Right hindlimb (tissue), 1 donor: ENCODE measurements at places on chromosomes 2 and 18.

DNA sequence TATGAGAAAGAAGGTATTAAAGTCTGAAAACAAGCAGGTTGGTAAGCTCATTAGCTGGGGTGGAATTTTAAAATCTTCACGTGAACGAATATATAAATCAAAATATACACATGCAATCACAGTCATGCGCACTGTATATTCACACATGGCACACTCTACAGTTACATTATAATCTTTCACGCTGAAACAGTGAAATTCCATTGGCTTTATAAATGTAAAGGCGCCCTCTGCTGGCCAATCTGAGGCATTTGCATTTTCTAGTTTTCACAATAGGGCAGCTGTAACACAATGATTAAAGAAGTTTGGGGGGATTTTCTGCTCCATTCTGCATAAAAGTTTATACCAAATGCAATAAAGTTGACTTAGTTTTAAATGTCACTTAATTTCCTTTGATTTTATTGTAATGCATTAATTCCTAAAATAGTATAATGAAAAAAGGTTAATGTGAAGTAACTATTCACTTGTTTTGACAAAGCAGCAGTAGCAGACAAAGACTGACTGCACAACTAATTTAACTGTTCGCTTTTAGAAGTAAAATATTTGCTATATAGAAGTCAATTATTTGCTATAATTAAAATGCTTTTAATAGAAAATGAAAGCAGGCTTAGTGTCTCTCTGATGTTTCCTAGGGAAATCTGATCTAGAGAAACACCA is 17.2 kb downstream of the IFIH1 start:
- DNase-seq: peak; percentile 60

GRCh38 chr2:27024188-27024587 is 8.6 kb upstream of the TMEM214 start:
- DNase-seq: no peak

GRCh38 chr18:12589448-12589847 is 68.5 kb downstream of the SPIRE1 start:
- DNase-seq: no peak

DNA sequence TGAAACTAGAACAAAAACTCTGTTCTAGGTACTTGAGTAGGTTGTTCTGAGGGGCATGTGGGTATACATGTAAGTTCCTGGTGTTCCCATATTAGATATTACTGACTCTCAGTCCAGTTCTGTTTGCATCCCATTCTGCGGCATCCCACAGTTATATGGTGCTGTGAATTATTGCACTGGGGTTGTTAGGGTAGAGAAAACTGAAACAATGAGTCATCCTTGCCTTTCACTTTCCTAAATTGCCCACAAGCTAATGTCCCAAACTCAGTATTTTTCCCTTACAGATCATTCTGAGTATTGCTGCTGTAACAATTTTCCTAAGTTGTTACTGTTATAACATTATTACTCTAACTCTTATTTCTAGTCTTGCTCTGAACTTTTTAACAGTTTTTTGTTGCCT is 3.0 kb downstream of the WDR75 start:
- no peak for DNase-seq

- DNase-seq: peak; percentile 60
Measured at GRCh38 chr2:9238591-9239326, 32.1 kb downstream of the ASAP2 start.

- DNase-seq: no peak
Measured at GRCh38 chr2:235105821-235106359, 154.1 kb downstream of the SH3BP4 start.

DNA sequence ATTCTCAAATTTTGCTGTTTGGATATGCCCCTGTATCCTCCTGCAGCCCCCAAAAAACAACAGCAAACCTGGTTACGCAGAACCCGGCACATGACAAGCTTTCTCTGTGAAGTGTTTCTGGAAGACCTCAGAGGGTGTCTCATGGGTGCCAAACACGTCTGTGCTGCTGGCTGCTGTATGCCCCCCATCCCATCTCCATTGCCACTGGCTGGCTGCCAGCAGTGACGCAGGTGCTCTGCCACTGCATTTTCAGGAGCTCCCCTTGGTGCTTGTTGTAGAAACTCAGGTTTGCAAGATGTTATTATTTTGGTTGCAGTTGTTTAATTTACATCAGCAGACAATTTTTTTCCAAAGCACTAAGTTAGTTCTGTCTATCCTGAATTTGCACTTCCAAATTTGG is 166.4 kb upstream of the FANCL start:
- DNase-seq: no peak

DNA sequence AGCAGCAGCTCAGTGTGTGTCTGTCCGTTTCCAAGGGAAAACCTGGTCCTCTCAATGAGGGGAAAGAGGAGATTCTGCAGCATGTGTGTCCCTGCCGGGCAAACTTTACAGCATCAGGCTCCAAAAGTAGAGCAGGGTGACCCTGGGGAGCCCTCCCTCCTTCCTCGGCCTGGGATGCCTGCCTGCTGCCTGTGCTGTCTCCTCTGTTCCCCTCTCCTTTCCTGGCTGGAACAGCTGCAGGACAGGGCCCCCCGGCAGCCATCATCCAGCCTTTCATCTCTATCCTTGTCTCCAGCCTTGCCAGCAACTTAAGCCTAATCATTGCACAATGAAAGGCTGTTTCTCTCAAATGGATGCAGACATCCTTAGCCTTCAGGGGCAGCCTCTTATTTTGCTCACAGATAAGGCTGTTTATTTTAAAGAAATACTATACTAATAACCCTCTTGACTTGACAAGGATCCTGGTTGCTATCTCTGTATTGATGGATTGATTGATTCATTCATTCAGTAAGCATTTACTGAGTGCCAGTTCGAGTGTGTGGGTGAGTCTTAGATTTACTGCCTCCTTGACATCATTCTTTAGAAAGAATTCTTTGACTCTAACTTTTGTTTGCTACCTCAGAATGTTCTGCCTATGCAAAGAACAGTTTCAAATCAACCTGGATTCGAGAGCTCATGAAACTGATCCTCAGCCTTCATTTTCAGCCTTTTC is 40.6 kb upstream of the EDAR start:
- no peak for DNase-seq

- no peak for DNase-seq
Measured at GRCh38 chr2:132577686-132578085, 92.3 kb downstream of the LYPD1 start.

DNA sequence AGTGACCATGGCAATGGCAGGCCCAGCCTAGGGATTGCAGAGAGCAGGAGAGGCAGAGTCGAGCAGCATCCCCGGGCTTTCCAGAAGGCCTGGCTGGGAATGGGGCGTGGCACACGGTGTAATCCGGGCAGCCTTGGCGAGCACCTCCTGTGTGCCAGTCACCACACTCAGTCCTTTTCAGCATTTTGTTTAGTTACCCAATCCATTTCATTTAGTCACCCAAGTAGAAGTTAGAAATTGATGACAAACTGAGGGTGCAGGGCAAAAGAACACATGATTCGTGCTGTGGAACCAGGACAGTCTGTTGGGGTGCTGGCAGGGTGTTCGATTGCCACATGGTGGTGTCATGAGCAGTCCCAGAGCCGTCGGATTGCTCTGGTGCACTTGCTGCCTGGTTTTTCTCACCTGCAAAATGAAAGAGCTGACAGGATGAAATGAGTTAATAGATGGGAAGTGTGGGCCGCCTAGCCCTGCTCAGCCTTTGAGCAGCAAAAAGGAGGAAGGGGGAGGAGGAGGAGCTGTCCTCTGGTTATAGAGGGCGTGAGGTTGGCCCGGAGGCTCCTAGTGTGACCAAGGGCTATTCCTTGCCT is 299.4 kb downstream of the AGAP1 start:
- no peak for DNase-seq

DNA sequence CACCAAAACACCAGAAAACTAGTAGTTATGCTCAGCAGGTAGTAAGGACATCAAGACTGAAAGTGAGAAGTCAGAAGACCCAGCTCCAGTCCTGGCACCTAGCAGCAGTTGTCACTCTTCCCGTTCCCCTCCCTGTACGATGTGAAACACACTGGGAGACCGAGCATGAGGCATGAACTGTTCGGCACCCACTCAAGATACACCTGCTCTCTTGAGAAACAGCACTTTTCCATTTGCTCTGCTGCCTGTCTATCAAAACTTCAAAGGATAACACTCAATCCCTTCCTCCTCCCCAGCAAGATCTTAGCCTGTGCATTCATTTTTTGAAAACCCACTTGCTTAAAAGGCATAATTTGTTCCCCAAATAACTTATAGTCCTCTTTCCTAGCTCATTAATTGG is 123.9 kb downstream of the PLEKHM3 start:
- DNase-seq: no peak

DNA sequence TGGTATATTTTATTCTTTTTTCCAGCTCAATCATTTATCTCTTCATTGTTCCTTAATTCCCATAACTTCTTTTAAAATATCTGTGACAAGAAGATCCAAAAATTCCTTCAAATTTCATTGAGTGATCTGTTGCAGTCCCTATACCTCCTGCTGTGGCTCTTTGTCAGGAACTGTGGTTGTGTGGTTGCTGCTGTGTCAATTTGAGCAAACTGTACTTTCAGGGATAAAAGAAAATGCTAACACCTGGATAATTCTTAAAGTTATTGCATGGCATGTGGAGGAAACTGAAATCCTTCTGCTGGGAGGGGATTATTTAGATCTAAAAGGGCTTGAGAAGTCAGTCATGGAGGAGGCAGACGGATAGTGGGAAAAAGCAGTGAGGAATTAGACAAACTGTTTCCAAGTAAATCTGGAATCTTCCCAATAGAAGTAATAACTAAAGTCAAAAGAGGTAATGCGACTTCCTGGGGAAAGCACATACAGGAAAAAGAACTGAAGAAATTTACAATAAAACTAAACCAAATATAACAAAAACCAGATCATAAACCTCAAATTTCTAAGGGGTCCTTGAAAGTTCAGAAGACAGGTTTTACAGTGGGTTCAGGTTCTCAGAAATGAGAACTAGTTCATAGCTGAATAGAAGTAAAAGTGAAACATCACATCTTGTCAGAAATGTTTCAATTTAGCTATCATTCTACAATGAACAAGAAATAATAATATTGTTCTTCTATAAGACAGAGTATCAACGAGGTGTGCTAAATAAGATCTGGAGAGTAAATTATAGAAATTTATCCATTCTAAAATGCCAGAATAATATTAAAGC is 33.5 kb upstream of the CD226 start:
- DNase-seq: no peak

DNA sequence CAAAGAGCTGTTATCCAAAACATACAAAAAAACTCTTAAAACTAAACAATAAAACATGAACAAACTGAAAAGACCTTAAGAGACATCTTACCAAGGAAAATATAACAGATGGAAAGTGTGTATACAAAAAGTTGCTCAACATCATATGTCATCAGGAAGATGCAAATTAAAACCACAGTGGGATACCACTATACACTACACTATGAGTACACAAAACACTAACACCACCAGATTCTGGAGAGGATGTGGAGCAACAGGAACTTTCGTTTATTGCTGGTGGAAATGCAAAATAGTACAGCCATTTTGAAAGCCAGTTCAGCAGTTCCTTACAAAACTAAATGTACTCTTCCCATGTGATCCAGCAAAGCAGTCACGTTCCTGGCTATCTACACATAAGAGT is 221.4 kb downstream of the CMPK2 start:
- no peak for DNase-seq

GRCh38 chr2:189302274-189302948 is 122.8 kb upstream of the COL5A2 start:
- DNase-seq: no peak

- no peak for DNase-seq
Measured at GRCh38 chr2:190328573-190329147, 9.0 kb upstream of the HIBCH start.

DNA sequence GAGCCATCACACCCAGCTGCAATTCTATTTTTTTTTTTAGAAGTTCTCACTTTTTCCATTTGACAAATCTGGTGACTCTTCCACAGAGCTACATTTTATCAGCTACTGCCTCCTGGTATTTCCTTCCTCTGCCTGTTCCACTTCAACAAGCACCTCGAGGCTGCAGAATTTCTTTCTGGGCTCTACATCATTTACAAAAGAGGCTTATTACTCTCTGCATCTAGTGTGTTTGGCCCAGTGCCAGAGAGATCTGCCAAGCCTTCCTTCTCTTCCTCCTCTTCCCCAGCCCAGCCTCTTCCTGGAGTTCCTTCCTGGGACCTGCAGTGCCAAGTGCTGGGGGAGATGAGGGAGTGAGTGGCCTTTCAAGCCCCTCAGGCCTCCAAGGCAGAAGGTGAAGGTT is 119.6 kb upstream of the ITGA6 start:
- DNase-seq: no peak

DNA sequence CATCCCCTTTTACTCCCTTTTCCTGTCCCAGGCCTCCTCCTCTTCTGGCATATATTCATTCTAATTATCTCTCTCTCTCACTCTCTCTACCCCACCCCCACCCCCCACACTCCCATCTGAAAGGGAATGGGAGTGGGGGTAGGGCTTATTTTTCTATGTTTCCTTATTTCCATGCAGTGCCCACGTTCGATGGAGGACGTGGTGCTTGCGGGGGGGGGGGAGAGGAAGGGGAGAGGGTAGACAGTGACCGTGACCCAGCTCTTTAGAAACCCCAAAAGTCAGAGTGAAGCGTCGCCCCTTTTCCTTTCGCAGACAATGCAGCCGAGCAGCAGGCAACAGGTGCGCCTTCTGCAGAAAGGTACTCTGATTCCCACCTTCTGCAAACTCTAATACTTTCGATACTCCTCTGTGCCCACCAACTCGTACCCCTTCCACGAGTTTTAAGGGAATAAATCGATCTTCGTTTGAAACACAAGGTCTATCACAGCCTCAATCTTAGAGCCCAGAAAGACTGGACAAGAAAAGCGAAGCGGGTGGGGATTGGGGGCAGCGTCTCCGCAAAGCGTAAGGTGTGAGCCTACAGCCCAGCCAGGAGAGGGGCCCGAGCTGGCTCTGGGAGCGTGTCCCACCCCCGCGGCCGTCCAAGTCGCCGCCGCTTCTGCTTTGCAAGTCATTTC is 891 bp upstream of the NR4A2 start:
- DNase-seq: no peak

- DNase-seq: no peak
Measured at GRCh38 chr2:207332480-207333212, 166.9 kb upstream of the KLF7 start.

DNA sequence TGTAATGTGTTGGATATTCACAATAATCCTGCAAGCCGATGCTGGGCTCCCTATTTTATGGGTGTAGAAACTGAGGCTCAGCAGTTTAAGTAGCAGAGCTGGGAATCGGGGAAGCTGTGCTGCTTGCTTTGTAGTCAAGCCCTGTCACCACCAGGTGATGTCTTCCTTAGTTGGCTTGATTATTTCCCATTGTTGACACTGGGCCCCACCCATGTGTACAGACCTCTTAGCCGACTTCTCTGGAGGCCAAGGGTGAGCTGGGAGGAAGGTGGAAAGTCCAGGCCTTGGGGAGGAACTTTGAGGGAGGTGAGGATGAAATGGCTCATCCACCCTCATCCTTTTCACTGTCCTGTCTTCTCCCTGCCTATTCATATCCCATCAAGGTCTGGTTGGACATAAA is 60.0 kb downstream of the CAPN13 start:
- DNase-seq: no peak

- no peak for DNase-seq
Measured at GRCh38 chr2:63078852-63079606, 28.4 kb downstream of the OTX1 start.

- DNase-seq: no peak
Measured at GRCh38 chr2:172031536-172031935, 31.8 kb downstream of the METAP1D start.
